Central memory CD4-positive, alpha-beta T cell (primary cell): ENCODE measurements at places on chromosomes 7 and 10.

GRCh38 chr7:80287400-80288174 is 153.0 kb downstream of the GNAI1 start:
- DNase-seq = no peak

GRCh38 chr10:78980354-78980753 is 88.4 kb upstream of the ZMIZ1 start:
- no peak for DNase-seq

GRCh38 chr7:98284335-98285036 is 3.0 kb downstream of the BRI3 start:
- no peak for DNase-seq

- no peak for DNase-seq
Observed at GRCh38 chr10:11516431-11516746, 95.1 kb downstream of the USP6NL start.

DNA sequence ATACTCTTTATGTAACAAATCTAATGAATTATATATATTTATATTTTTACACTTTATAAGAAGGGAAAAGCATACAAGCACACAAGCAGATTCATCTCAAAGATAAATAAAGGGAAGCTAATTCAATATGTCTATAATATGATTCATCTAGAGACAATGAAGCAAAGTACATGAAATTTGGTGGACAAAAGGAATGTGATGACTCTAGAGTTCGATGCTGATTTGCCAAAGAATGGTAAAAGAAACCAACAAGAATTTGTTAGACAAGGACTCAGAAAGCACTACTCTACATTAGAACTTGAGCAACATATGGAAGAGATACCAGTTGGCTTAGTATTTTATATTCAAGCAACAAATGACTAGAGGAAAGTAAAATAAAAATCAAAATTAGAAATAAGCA is 536.5 kb upstream of the TEX47 start:
- no peak for DNase-seq

DNA sequence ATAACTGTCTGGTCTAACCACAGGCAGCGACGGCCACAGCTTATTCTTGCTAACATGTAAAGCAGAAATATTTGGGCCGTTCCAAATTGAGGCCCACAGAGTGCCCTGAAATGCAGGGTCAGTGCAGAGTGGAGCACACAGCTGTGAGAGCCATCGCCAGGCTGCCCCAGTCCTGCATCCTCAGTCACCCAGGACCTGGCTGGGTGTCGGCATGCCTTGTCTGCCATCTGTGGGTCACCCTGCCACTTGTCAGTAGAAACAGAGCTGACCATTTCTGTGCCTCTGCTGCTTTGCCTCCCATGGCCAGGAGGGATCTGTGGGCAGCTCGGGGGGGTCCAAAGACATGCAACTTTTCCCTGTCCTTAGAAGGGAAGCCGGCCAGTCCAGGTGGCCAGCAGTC is 57.3 kb upstream of the BTBD16 start:
- no peak for DNase-seq

DNA sequence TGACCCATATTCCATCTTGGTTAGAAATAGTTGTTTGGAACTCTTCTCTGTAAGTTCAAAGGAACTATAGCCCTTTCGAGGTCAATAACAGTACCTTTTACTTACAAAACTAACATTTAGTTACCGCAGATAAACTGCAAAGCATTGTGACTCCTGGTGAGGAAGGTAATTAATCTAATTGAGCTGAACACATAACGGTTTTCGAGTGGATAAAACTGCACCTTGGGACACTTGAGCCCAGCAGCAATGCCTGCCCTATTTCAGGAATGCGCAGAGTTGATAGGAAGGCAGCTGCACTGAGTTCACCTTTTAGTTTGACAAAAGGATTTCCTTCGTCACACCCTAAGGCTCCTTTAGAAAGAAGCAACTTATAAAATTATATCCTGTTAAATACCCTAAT is 75.4 kb downstream of the JAZF1 start:
- no peak for DNase-seq

DNA sequence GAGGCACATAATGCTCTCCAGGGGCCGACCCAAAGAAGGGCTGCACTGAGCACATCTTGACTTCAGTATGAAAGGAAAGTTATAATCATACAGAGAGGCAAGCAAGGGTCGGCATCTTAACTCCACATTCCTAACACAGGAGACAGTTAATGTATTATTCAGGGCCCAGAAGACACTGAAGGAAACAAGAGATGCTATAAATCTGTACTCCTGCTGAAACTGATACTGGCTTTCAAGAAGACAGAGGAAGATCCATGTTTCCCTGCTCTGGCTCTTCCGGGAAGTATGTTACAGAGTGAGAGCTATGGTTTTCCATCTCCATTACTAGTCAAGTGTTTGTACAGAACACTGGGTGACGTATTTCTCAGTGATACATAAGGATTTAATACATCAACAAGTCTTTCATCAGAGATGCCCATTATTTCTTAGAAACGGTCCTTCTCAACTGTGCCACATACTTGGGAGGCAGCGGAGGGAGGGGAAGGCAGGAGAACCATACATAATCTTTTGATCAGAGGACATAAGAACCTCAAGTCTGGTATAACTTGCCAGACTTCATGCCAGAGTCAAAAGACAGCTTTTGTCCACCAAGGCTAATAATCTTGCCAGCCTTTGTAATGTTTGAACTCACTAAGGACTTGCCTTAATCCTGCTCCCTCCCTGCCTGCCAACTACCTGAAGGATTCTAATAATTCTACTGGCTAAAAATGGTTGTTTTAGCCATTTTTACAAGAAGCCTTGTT is 58.1 kb downstream of the ENO4 start:
- no peak for DNase-seq
